Fibroblast of lung (primary cell): ENCODE measurements at places on chromosomes 13 and 19. TPM values are rescaled to one million over a fixed set of nuclear protein-coding genes. Genes with fewer than 3 reads are reported as not detected.

ERICH6B gene
- not detected in 2 replicates for total RNA-seq

NOVA2 gene
- total RNA-seq, result not detected in 2 replicates

WIZ gene
- 5.6 and 9.7 TPM in 2 replicates for total RNA-seq

- DNase-seq, result peak; percentile 88
Measured at GRCh38 chr13:37141011-37141410, 35.5 kb upstream of the CSNK1A1L start.

B3GNT3 gene
- total RNA-seq, result not detected in 2 replicates

GRCh38 chr13:89115307-89115706, 1444.1 kb downstream of the SLITRK5 start:
- DNase-seq, result no peak

PEX11G gene
- total RNA-seq, result 3.8 and 3.9 TPM in 2 replicates

NAPSA gene
- total RNA-seq, result under 0.01 and 0.17 TPM in 2 replicates

- no peak for DNase-seq
Measured at GRCh38 chr19:54373781-54374631, 9.3 kb upstream of the LAIR1 start.

DNA sequence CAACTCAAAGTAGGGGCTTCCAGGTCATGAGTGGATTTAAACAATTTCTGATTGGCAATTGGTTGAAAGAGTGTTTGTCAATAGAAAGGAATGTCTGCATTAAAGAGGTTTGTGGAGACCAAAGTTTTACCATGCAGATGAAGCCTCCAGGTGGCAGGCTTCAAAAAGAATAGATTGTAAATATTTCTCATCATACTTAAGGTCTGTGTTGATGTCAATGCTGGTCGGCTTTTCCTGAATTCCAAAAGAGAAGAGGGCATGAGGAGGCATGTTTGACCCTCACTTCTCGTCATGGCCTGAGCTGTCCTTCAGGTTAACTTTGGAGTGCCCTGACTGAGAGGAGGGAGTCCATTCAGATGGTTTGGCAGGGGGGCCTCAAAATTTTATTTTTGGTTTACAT, 125.4 kb upstream of the RFC3 start:
- no peak for DNase-seq

DNA sequence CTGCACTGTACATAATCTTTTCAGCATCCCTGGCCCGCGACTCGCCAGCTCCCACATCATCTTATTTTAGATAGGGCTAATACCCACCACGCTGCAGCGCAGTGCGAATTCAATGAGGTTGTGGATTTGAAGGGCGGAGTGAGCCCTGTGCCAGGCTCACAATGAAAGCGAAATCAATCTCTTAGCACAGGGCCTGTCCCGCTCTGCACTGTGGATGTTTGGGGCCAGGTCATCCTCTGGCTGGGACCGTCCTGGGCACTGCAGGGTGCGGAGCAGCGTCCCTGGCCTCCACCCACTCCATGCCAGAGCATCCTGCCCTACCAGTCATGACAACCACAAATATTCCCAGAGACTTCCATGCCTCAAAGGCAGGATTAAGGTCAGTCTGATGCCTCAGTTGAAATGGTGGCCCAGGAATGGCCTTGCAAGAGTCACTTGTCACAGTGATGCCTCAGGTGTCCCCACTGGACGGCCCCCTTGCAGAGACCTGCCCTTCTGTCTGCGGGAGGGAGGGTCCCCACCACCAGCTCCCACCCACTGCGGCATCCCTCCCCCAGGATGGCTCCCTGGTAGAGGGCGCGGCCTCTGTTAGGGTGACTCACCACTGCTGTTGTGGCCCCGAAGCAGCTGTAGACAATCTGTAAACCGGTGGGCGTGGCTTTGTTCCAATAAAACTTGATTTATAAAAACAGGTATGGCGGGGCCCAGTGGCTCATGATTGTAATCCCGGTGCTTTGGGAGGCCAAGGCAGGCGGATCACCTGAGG, 5.6 kb downstream of the UHRF1 start:
- peak; percentile 80 for DNase-seq

SLC5A5 gene
- total RNA-seq, result not detected in 2 replicates

GRCh38 chr13:98766697-98767096, 14.2 kb upstream of the SLC15A1 start:
- peak; percentile 12 for DNase-seq

S1PR5 gene
- total RNA-seq, result under 0.01 TPM in 1 of 2 replicates, not detected in the other

CPT1C gene
- total RNA-seq, result 18.0 and 31.2 TPM in 2 replicates

GRCh38 chr13:27696731-27697130, 75.0 kb downstream of the POLR1D start:
- no peak for DNase-seq

GRCh38 chr13:41231786-41232185, 31.6 kb downstream of the MTRF1 start:
- DNase-seq, result peak; percentile 29

DNA sequence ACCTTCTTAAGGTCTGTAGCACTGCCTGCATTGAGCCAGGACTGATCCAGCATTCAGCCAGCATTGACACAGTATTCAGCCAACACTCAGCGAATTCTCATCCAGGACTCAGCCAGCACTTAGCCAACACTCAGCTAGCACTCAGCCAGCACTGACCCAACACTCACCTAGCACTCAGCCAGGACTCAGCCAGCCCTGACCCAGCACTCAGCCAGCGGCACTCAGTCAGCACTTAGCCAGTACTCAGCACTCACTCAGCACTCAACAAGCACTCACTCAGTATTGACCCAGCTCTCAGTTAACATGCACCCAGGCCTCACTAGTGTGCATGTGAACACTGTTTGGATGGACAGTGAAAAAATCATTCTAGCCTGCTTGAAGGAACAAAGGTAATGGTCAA, 55.0 kb downstream of the TSHZ3 start:
- DNase-seq, result no peak

- DNase-seq, result no peak
Measured at GRCh38 chr19:50206191-50206590, 2.8 kb downstream of the MYH14 start.

RASL11A gene
- total RNA-seq, result 73.5 and 82.2 TPM in 2 replicates

GRCh38 chr13:83881917-83882605, at the start of gene SLITRK1:
SLITRK1 (minus strand) TSS chr13:83882474; CDS start chr13:83881507, 967 bp downstream.
- DNase-seq, result peak; percentile 53

ZNF829 gene
- total RNA-seq, result 2.5 and 2.8 TPM in 2 replicates

- peak; percentile 93 for DNase-seq
Measured at GRCh38 chr19:41373993-41374392, 2.3 kb upstream of the TMEM91 start.

SCAMP4 gene
- total RNA-seq, result 22.1 and 29.7 TPM in 2 replicates

DNA sequence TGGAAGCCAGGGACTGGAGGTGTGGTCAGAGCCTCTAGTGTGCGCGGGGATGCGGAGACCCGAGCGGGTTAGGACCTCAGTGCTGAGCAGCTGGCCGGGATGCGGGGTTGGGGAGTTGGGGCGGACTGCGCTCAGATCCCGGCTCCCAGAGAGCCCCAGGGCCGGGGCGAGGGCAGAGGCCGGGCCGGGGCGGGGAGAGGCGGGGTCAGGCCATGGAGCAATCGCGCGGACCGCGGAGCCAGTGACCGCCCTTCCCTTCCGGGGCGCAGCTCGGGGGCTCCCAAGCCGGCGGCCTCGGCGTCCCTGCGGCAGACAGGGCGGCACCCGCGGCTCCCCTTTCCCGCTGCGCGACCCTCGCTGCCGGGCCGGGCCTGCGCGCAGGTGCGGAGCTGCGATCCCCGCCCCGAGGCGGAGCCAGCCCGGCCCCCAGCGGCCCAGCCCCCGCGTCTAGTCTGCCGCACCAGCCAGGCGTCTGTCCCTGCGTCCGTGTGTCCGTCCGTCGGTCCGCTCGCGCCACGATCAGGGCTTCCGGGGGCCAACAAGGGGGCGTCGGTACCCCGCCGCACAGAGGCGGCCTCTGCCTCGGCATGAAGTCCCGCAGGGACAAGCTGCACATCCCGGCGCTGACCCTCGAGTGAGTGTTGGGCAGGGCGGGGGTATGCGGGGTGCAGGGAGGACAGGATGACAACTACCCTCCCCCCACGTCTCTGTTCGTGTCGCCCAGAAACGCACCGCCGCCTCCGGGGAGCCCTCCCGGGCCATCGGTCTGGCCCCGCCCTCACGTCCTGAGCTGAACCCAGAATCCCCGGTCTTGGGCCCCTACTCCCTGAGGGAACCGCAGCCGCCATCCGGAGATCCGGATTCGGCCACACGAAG, 12.4 kb downstream of the MAST3 start:
- no peak for DNase-seq

- peak; percentile 73 for DNase-seq
Measured at GRCh38 chr19:12983542-12984142, 11.6 kb upstream of the NFIX start.

DNA sequence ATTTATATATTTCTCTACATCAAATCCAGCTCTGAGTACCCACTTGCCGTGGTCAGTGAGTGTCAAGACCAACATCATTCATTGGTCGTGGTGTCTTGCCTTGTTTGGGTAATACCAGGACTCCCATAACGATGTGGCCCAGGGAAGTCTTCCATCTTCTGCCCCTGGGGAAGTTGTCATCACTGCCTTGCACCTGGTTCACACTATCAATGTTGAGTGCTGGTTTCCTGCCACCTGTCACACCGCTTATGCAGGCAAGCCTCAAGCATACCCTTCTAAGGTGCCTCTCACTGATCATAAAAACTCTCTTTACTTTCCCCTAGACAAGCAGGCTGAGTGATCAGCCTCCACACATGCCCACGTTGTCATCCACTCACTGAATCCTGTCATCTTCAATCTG, 382.4 kb downstream of the KCTD12 start:
- no peak for DNase-seq

PNMA8B gene
- total RNA-seq, result 1.3 and 1.7 TPM in 2 replicates

GRCh38 chr13:49302817-49303216, 55.1 kb downstream of the CDADC1 start:
- DNase-seq, result no peak

DNA sequence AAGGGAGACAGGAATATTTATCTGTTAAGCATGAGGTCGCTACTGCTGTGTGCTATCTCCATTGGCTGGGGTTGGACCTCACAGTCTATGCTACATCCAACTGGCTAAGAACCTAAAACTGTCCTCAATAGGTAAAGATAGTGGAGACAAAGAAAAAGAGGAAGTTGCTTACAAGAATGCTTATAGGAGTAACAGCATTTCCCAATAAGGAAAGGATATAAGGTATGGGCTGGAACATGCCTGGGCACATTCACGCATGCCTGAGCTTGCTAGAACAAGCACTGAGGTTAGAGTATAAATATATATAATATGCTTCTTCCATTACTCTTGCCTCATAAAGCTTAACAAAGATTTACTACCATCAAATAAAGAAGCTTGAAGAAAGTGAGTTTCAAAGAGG, 47.9 kb upstream of the CEACAM21 start:
- peak; percentile 14 for DNase-seq

ZNF177 gene
- 2.1 and 3.3 TPM in 2 replicates for total RNA-seq

DNA sequence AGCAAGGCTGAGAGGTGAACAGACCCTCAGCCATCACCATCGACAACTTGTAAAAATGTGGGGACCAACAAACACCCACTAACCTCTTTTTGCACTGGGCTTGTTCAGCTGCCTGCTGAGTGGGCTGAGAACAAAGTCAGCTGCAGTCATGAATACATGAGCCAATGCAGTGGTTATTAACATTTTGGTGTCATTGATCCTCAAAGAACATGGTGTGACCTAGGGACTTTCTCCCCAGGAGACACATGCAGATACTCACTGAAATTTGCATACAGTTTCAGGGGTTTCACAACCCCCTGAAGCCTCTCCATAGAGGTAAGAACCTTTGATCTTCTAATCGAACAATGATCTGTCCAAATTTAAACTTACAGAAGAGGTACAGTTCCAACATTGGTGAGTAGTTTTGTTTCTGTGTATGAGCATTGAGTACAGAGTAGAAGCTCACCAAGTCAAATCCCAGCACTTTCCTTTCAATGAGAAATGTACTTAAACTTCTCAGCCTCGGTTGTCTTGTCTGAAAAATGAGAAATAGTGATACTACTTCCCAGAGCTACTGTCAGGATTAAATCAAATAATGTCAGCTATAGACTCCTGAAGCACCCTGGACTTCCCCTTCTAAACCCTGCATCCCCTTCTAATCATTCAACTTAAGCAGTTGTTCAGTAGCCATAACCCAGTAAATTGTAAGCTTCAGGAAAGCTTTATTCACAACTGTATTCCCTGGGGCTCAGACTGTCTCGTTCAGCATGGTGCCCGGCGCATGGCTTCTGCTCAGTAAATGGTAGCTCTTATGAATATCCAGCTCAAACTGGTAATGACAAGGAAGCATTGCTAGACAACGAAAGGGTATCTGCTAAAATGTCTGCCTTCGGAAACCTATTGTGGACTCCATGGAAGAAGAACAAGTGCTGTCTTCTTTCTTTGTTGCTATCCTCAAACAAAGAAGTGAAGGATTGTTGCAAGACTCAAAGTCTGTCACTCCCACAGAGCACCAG, 148.7 kb downstream of the FOXO1 start:
- DNase-seq, result no peak
